ENCODE measurements at places on chromosomes 1 and 21. TPM values are rescaled to one million over a fixed set of nuclear protein-coding genes. Genes with fewer than 3 reads are reported as not detected.

The ATP1A4 gene
- polyA plus RNA-seq: not detected

The OR2AK2 gene
- not detected for polyA plus RNA-seq

The DCST1 gene
- not detected for polyA plus RNA-seq

The IRF6 gene
- 0.93 TPM for polyA plus RNA-seq

The EDEM3 gene
- 7.9 TPM for polyA plus RNA-seq

All from IgD-negative memory B cell (primary cell).